ENCODE measurements at places on chromosomes 5 and 9.

DNA sequence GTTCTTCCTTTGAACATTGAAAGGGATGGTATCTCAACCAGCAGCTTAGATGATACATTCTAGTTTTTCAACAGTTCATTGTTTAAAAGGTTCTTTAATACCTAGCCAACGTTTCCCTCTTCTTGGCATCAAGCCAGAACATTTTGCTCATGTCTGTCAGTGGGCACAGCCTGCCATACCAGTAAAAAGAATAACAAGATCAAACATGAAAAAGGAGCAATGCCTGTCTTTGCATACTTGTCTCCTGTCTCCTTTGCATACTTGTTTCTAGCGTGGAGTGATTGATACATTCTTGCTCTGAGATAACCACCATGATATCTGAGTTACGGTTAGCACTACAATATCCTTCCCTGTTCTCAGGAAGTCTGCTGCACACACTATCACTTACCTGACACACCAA, 248.6 kb upstream of the DAPK1 start:
- no peak for DNase-seq

- no peak for DNase-seq
Observed at GRCh38 chr5:113569396-113569795, 55.9 kb downstream of the YTHDC2 start.

- no peak for DNase-seq
Observed at GRCh38 chr5:149599375-149599774, 18.1 kb downstream of the ARHGEF37 start.

DNA sequence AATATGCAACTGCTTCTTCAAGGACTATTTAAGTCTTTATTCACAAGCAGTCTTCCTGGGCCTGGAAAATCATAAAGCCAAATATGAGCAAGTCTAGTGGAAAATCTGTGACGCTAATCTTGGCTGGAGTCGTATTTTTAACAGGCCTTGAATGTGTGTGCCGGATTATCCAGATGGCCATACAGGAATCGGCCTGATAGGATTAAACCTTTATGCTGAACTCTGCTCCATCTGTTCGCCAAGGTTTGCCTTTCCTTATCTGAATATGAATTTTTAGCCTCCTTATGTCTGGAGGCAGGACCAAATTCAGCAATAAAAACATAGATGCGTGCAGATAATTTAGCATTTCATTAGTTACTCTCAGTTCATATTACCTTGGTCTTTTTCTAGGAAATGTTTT, 294.5 kb downstream of the EBF1 start:
- no peak for DNase-seq

GRCh38 chr9:132201780-132202703, 40.2 kb downstream of the NTNG2 start:
- DNase-seq, result no peak

GRCh38 chr5:79346420-79346824, 110.5 kb downstream of the JMY start:
- no peak for DNase-seq

DNA sequence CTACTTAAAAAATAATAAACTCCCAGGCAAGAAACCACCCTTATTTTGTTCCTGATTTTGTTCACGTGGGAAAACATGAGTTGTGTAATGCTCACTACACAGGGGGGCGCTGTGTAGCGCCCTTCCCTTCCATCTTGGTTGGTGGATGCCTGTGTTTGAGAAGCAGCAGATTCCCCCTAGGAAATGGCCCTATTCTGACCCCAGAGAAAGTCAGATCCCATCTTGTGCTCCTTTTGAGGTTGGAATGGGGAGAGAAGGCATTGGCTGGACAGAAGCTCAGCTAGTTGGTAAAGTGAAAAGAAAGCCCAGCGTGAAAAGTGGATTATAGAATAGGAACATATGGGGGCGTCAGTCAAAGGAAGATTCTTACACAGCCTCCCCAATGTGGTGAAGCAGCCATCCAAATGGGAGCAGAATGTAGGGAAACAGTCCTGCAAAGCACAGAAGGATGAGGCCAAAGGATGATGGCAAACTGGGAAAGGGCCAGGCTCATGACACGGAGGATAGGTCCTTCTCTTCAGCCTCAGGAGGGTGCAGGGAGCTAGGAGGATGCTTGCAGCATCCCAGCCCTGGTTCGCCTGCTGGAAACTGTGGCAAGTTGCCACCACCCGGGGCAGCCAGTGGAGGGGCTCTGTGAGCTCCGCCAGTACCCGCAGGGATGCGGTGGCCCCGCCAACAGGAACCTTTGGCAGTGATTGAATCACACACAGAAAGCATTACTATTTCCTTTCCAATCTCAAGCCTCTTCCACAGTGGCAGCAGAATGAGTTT, 314.2 kb upstream of the DAP start:
- DNase-seq, result no peak

GRCh38 chr5:82406205-82406773, 128.1 kb upstream of the RPS23 start:
- no peak for DNase-seq

- DNase-seq, result no peak
Observed at GRCh38 chr9:32554107-32554506, 1.7 kb upstream of the TOPORS start.

GRCh38 chr9:88786291-88787079, 204.8 kb upstream of the S1PR3 start:
- DNase-seq, result no peak

GRCh38 chr9:126490871-126491567, 122.7 kb upstream of the LMX1B start:
- DNase-seq, result peak; percentile 51

GRCh38 chr5:56910210-56910965, 992 bp downstream of the SETD9 start:
- peak; percentile 84 for DNase-seq

- no peak for DNase-seq
Observed at GRCh38 chr9:38436708-38437107, 12.5 kb upstream of the IGFBPL1 start.

GRCh38 chr5:65742565-65743231, 20.7 kb downstream of the NLN start:
- no peak for DNase-seq

- DNase-seq, result no peak
Observed at GRCh38 chr5:113043491-113043931, 66.9 kb downstream of the DCP2 start.

DNA sequence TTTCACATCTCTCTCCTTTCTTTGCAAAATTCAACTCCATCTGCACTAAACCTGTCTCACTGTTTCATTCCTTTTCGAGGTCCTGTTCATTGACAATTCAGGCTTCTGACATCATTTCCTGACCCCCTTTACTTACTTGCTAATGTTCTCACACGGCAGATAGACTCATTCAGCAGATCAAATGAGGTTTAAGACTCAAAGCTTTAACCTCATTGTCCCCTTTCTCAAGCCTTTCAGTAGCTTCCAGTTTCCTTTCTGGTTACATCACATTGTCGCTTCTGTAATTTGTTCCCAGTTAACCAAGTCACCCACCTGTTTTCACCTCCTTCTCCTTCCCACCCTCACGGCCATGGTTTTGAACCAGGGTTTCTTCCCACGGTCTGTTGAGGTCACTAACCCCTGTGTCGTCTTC, 143.4 kb upstream of the OTULINL start:
- no peak for DNase-seq

- no peak for DNase-seq
Observed at GRCh38 chr9:92714787-92715487, 45.0 kb upstream of the IPPK start.

- DNase-seq, result no peak
Observed at GRCh38 chr9:88926781-88927505, 64.3 kb upstream of the S1PR3 start.

GRCh38 chr9:108456903-108457302, 398.9 kb downstream of the ACTL7B start:
- DNase-seq, result no peak

GRCh38 chr9:134985451-134985850, 67.7 kb upstream of the FCN1 start:
- DNase-seq, result no peak

GRCh38 chr9:114143234-114143633, 12.1 kb upstream of the COL27A1 start:
- DNase-seq, result no peak

GRCh38 chr9:129311643-129312042, 133.6 kb upstream of the IER5L start:
- no peak for DNase-seq

- no peak for DNase-seq
Observed at GRCh38 chr9:100204796-100205195, 105.8 kb downstream of the INVS start.

- no peak for DNase-seq
Observed at GRCh38 chr9:4855841-4856240, 63.1 kb downstream of the RCL1 start.

DNA sequence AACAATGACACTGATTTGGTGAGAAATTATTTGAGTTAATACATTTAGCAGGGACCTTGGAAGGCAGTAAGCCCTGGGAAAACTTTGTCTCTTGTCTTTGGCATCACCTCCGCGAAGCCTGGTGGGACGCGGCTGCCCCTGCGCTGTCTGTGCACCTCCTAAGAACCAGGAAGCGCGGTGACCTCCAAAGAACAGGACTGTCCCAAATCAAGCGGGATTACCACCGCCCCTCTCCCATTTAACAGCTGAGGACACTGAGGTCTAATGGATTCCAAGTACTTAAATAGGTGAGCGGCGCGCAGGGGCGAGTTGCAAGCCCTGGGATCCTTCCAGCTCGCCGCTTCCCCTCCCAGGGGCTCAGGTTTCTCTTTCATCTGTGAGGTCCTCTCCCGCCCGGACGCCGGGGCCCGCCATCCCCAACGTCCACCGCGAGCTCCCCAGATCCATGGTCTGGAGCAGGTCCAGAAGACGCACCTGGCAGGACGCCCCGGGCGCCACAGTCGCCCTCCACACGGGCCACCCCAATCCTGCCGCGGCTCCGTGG, 432 bp downstream of the STARD4 start:
- DNase-seq, result no peak

- no peak for DNase-seq
Observed at GRCh38 chr5:156394642-156395305, 67.8 kb downstream of the SGCD start.

DNA sequence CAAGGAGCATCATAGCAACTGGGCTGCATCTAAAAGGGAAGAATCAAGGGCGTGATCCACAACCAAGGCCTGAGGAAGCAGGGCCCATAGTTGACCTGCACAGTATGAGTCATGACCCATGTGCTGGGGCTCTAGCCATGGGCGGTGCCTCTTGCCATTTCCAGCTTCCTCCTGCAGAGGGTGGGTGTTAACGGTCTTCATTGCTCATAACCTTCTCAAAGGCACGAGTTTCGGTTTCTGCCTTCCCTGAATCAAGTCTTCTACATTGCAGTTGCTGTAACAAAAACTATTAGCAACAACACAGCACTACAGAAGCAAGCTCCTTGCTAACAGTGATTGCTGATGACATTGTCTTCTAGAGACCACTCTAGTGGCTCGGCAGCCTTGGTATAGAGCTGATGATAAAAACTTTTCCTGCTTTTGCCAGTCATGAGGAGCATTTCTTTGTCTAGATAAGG, 66.9 kb downstream of the CTSL start:
- no peak for DNase-seq

DNA sequence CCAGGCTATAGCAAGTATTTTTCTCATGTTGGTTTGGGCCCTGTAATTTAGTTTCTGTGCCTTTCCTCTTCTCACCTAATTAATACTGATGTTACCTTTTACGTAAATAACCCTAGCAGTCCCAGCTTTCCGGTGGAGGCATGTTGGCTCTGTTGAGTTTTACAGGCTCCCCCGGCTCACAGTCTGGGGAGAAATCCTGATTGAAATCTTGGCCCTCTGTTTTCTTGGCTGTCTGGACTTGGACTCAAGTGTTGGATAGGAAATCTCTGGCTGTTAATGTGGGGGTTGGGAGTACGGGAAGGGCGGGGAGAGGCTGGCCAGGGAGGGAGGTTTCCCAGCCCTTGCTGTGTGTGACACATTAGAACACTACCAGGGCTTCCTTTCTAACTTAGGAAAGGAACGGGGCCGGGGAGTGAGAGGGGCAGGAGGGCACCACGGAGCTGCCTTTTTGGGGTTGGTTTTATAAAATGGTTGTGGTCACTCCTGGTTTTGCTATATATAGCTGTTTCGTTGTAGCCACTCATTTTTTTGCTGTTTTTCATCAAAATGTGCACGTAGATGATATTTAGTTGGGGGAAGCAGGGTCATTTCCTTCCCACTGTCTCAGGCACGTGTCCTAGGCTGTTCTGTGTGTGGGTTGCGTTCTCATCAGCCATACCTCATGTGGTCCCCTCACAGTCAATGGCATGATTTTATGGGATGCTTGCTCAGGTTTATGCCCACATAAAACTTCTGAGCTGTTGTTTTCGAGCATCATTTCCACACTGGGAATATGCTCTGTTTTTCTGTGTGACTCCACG, 11.0 kb downstream of the TRIO start:
- DNase-seq, result peak; percentile 34

DNA sequence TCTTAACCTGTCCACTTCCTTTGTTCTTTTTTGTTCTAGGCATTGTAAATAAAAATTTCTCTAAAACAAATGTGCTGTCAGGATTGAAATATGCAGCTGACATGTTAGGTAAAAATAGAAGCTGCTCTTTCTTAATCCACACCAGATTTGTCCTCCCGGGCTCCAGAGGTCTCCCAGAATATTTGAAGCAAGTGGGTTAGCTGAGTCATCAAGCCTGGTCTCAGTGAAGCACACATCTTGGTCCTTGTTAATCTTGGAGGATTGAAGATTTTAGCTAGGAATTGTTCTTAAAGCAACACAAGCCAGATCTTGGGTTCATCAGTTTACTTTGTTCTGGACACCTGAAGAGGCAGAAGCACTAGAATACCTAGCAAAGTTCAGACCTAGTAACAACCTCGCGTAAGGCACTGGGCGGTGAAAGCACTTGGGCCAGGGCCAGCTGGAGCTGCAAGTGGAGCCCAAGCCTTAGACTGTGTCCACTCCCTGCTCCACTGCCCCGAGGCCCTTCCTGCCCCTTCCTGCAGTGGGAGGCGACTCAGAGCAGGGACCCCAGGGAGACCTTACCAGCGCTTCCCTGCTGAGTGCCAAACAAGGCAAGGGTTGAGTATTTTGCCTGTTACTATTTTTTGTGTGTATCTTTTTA, 36.5 kb downstream of the HABP4 start:
- no peak for DNase-seq

- no peak for DNase-seq
Observed at GRCh38 chr5:34598177-34598794, 57.8 kb upstream of the RAI14 start.

DNA sequence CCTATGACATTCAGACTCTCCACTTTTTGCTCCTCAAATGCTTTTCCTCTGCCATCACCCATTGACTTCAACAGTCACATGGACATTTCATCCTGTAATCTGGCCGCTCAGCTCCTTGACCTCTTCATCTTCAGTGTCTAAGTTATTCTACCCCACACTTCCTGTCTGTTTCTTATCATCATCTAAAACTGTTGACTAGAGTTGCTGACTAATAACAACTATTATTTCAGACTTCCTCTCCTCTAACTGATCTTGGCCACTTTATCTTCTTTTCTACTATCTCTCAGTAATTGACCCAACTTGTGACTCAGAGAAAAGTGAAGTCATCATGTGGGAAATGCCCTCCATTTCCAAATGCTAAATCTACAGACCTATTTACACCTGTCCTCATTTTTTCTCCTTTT, 254.7 kb upstream of the TRPC7 start:
- no peak for DNase-seq

- DNase-seq, result no peak
Observed at GRCh38 chr5:102138243-102138653, 157.8 kb downstream of the SLCO4C1 start.
